ENCODE measurements at places on chromosomes 4 and X.

- no peak for DNase-seq
Measured at GRCh38 chr4:6779667-6780565, 2.6 kb upstream of the KIAA0232 start.

GRCh38 chr4:57280481-57280880 lies 170.3 kb upstream of the IGFBP7 start:
- no peak for DNase-seq

- DNase-seq = peak; percentile 12
Measured at GRCh38 chrX:38036466-38036865, 30.1 kb downstream of the SYTL5 start.

DNA sequence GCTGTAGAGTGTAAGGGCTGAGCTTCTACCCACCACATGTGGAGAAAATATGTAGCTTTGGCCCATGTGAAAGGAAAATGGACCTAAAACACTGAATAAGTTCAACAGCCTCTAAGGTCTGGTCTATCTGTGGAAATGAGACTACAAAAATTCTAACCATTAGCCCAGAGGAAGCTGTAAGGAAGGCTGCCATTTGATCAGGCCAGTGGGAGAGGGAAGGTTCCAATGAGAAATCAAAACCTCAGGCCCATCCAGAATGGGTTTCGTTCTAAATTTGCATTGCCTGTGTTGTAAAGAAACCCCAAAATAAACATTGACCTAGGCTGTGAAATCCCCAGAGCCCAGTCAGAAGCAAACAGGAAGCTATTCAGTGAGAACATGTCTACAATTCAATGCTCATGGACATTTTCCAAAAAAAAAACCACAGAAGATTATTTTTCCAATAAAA lies 320.4 kb upstream of the SLC7A11 start:
- peak; percentile 24 for DNase-seq

Data from Daoy (cell line).